NCI-H510A (cell line): ENCODE measurements at places on chromosomes 3 and 15.
A peak's percentile ranks its signal among the peaks of the same experiment; 100 is the strongest.

GRCh38 chr3:143302638-143303171, 183.1 kb downstream of the CHST2 start:
- DNase-seq, result no peak

DNA sequence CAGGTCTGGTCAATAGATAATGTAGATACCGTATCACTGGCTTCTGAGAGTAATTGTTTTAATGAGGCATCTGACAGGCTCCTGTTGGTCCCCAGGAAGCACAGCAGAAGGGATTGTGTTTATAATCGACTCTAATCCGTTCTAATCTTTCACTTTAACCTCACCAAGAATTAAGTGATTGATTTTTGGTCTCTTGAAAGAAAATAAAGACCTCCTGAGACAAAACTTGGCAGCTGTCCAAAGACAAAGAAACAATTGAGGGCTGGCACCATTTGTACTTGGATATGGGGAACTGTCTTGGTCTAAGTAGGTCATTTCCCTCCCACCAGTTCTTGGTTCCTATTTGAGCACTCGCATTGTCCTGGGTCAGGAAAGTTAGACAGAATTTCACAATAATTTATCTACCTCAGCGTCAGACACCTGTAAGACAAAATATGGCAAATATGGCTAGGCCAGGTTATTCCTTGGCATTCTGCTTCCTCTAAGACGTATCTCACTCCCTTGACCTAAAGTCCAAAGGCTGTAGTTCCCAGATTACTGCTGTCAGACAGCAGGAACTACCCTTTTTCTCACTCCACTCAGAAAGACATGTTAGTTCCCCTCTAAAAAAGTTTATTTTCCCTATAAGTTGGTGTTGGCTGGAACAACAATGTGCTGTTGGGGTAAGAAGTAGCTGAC, 22.7 kb upstream of the CD96 start:
- DNase-seq, result no peak

- DNase-seq, result no peak
Measured at GRCh38 chr3:40873476-40873875, 325.8 kb upstream of the CTNNB1 start.

DNA sequence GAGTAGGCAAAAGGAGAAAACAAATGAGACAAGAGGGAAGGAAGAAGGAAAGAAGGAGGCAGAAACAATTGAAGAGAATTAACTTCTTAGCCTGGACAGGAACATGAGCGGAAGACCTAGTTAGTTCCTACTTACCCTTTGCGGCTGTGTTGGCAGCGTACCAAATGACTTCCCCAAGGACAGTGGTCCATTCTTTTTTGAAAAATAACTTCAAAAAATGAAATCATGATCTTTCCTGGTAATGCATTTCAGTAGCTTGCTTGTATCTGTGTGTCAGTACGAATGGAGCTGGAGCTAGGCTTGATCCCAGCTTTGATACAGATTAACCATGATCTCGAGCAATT, 41.5 kb upstream of the CFAP161 start:
- no peak for DNase-seq

GRCh38 chr3:190064112-190064511, 56.6 kb downstream of the P3H2 start:
- DNase-seq, result no peak

DNA sequence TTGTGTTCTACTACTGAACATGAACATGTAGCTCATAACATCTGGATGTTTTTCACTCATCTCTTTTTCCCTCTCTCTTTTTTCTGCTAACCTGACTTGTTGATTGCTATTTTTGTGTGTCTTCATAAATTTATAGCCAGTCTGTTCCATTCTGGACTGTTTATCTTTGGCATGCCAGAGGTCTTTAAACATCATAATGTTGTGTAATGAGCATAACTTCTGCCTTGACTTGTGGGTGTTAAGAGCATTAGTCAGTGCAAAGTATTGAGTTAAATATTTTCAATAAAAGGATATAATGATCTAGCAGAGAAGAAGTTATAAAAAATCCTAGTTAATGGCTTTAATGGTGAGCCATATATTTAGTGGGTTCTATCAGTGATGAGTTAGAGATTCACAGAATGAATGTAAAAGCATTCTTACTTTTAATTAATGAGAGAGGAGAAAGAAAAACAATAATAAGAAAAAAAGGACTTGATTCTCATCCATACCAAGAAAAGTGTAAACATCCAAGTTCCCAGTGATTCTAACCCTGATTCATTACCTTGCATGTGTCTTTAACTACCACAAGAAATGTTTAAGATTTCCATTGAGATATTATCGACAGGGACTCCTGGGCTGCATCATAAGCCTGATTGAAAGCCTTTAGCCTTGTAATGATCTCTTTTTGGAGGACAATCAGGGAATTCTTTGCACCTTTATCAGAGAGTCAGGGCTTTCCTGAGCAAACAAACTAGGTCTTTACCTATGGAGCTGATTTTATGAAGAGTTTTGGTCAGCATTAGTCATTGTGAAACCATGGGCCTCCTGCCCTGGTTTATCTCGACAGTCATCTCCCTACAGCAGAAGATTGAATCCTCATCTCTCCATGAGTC, 22.9 kb downstream of the MITF start:
- no peak for DNase-seq

DNA sequence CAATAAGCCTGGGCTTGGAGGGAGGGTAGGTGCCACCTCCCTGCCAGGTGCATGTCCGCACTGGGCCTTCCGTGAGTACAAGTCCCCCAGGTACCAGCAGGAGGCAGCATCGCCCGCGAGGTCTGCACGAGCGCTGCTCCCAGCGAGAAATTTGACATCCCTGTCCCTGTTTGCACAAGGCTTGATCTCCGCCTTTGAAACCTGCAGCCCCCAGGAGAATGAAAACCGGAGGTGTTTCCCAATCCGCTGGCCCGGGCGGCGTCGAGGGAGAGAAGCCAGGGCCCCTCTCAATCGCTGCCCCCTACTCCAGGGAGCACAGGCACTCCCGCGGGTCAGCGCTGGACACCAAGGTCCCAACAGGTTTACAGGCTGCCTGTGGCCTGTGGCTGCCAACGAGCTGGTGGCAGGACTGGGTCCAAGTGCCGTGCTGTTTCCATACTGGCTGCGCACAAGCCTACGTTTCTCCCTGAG, 961 bp downstream of the HAPLN3 start:
- DNase-seq, result no peak

DNA sequence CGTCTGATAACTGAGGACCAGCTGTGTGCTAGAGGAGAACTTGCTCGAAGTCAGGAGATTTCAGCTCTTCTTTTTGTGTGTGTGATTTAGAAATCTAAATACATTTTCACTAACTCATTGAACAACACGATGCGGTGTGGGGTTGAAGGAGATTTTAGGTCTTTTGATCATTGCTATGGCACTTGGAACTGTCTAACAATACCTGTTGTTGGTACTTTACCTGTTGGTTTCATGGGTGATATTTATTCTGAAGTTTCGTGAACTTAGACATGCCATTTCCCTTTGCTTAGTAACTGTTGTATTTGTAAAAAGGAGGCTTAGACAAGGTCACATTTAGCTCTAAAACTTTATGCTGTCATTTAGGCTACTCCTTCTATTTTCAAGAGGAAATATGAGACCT, 99.9 kb downstream of the ITPR1 start:
- no peak for DNase-seq

GRCh38 chr15:93027413-93027812, 61.6 kb downstream of the RGMA start:
- no peak for DNase-seq

- DNase-seq, result no peak
Measured at GRCh38 chr3:171373711-171374110, 86.5 kb downstream of the TNIK start.

DNA sequence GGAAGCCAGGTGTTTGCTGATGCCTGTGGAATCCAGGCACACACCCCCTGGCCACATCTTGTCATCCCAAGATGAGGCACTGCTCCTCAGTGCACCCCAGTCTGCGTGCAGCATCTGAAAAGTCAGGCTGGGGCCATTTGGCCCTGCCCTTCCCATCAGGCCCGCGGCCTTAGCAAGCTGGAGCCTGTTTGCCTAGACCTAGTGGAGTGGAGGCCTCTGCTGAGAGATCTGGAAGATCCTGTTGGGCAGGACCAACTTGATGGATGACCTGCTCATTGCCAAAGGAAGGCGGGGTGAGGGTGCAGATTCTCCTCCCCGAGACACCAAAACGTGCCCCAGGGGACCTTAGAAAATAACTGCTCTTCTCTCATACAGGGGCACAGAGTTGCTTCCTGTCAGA, 220.2 kb downstream of the SHQ1 start:
- peak; percentile 50 for DNase-seq

DNA sequence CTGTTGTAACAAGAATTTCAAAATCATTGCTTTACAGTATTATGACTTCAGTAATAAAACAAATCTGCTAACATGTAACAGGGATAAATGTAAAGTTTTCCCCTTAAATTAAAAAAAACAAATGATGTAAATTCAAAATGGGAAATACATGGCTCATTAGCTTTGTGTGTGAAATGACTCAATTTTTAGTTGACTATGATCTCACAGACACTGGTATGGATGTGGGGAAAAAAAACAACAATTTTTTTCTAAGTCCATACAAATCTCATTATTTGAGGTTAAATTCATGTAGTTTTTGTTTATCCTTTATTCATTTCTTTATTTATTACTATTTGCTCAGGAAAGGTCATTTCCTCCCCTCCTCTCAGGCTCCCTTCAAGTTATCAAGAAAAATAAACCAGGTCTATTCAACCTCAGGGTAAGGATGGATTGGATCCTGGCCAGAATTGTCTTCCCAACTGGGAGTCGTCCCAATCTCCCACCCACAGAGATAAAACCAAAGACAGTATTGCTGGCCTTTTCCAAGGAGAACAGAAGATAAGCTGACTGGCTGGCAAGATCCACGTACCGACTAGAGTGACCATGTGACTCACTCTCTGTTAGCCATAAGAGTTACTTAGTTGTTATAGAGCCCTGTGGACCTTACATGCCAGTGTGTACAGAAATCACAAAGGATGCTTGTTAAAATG, 373.3 kb downstream of the GAP43 start:
- DNase-seq, result no peak

GRCh38 chr3:146581951-146582467, 23.1 kb downstream of the PLSCR5 start:
- no peak for DNase-seq

DNA sequence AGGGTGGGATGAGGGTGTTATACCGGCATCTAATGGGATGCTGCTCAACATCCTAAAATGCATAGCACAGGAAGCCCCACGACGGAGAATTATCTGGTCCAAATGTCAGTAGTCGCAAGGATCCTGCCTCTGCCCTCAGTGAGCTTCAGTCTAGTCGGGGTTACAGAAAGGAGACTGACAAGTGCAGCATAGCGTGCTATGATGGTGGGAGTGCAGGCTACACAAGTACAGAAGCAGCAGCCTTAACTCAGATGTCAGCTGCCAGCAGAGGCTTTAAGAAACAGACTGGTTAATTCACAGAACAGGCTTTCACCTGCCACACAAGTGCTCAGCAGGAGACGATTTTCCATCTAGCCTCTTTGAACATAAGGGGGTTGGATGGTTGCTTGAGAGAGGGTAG, 6.9 kb downstream of the LRRN1 start:
- DNase-seq, result no peak

GRCh38 chr3:2512881-2513280, 414.2 kb downstream of the CNTN4 start:
- no peak for DNase-seq

GRCh38 chr3:35654476-35654875, 15.2 kb downstream of the ARPP21 start:
- no peak for DNase-seq

- DNase-seq, result no peak
Measured at GRCh38 chr3:125104639-125105038, 48.8 kb upstream of the HEG1 start.

DNA sequence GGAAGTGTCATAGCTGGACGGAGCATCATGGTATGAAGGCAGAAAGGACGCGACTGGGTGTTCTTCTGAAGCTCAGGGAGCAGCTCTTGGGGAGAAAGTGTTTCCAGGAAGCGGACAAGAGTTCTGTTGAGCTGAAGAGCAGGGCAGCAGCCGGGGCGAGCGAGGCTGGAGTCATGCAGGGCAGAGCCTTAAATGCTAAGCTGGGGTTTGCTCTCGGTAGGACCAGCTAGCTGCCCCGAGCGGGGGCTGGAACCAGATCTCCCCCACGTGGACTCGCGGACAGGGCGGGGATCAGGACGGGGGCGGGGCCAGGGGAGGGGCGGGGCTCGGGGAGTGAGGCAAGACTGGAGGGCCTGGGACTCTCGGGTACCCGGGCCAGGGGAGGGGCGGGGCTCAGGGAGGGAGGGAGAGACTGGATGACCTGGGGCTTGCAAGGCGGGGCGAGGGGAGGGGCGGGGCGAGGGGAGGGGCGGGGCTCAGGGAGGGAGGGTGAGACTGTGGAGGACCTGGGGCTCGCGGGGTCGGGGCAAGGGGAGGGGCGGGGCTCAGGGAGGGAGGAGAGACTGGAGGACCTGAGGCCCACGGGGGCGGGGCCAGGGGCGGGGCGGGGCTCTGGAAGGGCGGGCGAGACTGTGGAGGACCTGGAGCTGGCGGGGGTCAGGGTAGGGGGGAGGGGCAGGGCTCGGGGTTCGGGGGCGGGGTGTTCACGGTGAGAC, 461 bp upstream of the FAH start:
- DNase-seq, result peak; percentile 77

GRCh38 chr3:39376959-39377634, 6.1 kb upstream of the SLC25A38 start:
- DNase-seq, result no peak

DNA sequence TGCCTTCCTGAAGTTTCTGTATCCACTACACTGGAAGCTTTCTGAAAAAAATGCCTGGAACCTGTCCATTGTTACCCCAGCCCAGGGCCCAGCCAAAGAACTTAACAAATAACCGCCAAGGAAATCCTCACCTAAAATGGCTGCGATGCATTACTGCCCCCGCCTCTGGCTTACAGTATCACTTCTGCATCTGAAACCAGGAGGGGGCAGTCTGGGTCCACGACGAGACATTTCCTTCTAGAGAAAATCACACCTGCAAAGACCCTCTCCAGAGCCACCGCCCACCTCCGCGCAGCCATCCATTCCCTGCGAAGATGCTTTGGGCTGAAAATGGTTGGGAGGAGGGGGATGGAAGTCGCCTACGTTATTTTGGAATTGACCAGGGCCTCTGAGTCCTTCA, 22.4 kb upstream of the CELF6 start:
- DNase-seq, result no peak

DNA sequence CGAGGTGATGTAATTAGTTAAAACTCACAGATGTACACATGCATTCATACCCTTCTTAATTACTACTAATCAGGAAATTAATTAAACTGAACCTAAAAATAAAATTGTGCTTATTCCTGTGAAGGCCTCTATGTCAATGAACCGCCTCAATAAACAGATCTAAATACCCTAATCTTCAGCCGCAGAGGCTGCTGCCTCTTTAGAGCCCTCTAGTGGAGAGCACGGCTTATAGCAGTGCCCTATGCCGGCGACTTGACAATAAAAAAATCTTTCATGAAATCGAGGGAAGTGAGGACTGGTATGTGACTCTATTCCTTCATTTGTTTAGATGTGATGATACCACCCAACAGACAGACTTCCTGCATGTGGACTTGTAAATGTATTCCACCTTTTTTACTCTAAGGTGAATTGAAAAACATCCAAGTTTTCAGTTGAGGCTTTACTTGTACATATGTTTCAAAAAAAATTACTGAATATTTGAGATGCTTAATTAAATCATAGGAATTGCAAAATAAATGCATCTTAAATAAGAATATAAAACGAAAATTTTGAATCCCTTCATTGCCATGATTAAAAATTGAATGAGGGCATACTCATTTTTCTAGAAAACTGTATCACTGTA, 8.3 kb upstream of the EPHA3 start:
- DNase-seq, result no peak

- DNase-seq, result no peak
Measured at GRCh38 chr3:197309528-197310361, 11.3 kb upstream of the DLG1 start.
